GM23248 (cell line): ENCODE measurements at places on chromosomes 1 and 21. TPM values are rescaled to one million over a fixed set of nuclear protein-coding genes. Genes with fewer than 3 reads are reported as not detected.

The TNFAIP8L2 gene
- not detected in 2 replicates for total RNA-seq

The TMEM39B gene
- 5.7 and 6.8 TPM in 2 replicates for total RNA-seq

The MYCL gene
- 0.32 TPM in 1 of 2 replicates, not detected in the other for total RNA-seq

The UBE2U gene
- total RNA-seq = not detected in 2 replicates

The RPRD2 gene
- total RNA-seq = 7.6 and 7.8 TPM in 2 replicates

The NTMT2 gene
- not detected in 2 replicates for total RNA-seq

The SMIM1 gene
- not detected in 2 replicates for total RNA-seq

The HJV gene
- not detected in 2 replicates for total RNA-seq

The PARS2 gene
- 3.0 and 5.0 TPM in 2 replicates for total RNA-seq

The LORICRIN gene
- not detected in 2 replicates for total RNA-seq

The PCP4L1 gene
- total RNA-seq = not detected in 2 replicates

The CGN gene
- total RNA-seq = not detected in 2 replicates

The S100A11 gene
- 460 and 612 TPM in 2 replicates for total RNA-seq

The FBLIM1 gene
- 59.6 and 69.9 TPM in 2 replicates for total RNA-seq

The C1orf52 gene
- total RNA-seq = 26.7 and 30.9 TPM in 2 replicates

The LAX1 gene
- 0.11 TPM in 1 of 2 replicates, not detected in the other for total RNA-seq

The S100A5 gene
- not detected in 2 replicates for total RNA-seq

The GPR137B gene
- total RNA-seq = 20.0 and 26.0 TPM in 2 replicates

The PIP5K1A gene
- total RNA-seq = 53.5 and 62.8 TPM in 2 replicates

The BMP8A gene
- total RNA-seq = not detected in 2 replicates

DNA sequence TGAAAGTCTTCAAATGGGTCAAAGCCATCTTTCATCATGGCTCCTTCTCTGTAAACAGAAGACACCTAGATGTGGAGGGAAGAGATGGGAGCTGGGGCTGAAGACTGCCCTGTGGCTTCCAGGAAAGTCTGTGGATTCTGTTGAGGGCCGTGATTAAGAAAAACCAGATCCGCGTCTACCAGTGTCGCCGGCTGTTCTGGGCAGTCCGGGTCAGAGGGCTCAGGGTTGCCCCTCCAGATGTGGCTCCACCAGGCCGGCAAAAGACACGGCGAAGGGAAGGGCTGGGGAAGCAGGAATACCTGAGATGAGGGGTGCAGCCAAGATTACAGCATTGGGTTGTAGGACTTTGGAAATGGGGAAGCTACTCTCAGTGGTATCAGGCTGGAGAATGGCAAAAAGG is 162.6 kb downstream of the RHOU start:
- DNase-seq = no peak

GRCh38 chr1:154703170-154703569 is 95.2 kb upstream of the ADAR start:
- DNase-seq = peak; percentile 10

DNA sequence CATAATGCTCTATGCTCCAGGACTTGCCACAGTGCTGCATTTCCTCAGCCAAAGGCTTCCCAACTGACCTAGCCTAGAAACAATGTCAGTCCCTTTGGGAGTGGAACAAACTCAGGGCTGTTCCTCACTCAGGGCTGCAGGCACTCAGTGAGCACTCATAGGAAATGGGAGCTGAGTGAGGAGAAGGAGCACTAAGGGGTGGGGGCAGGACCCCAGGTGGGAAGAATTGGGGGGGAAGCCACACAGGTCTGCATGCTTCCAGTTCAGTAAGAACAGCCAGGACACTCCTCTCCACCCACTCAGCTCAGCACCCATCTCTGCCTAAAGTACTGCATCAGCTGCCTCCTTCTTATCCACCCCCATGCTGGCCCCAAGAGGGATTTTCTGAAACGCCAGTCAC is 7.3 kb upstream of the SLC5A9 start:
- no peak for DNase-seq

GRCh38 chr1:24727501-24728216 is 17.6 kb upstream of the CLIC4 start:
- peak; percentile 96 for DNase-seq

- no peak for DNase-seq
Measured at GRCh38 chr1:220810963-220811362, 24.2 kb downstream of the MTARC1 start.

DNA sequence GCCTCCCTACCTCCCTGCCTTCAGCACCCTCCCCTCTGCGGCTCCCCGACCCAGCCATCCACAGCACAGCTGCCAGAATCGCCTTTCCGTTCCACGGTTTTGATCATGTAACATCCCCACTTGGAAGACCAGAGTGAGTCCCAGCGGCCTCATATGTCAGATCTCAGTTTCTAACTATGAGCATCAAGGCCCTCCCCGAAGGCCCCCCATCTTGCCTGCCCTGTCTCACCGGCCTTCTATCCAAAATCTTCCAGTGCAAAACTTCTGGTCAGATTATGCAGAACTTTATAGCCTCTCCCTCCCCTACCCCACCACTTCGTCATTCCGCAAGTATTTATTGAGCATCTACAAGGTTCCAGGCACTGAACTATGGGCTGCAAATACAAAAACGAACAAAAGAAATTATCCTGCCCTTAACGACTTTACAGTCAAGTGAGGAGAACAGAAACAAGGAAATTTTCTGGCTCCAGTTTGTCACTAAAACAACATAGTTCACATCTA is 20.3 kb upstream of the LMX1A start:
- no peak for DNase-seq

GRCh38 chr21:33387294-33387693 is 15.9 kb upstream of the IFNGR2 start:
- no peak for DNase-seq

DNA sequence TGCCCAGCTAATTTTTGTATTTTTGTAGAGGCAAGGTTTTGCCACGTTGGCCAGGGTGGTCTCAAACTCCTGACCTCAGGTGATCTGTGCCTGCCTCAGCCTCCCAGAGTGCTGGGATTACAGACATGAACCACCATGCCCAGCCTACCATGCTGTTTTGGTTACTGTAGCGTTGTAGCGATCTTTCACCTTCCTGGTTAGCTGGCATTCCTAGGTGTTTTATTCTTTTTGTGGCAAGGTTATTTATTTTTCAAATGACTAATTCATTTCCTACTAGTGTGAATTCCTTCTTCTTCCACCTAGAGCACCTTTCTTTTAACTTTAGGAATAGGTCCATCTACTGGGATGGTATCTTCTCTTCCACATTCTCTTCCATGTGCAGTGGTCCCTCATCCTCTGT is 29.3 kb downstream of the TMEM200B start:
- no peak for DNase-seq

GRCh38 chr1:177883581-177883980 is 86.3 kb downstream of the SEC16B start:
- no peak for DNase-seq

- peak; percentile 81 for DNase-seq
Measured at GRCh38 chr1:59013276-59013927, 229.6 kb upstream of the JUN start.

GRCh38 chr1:245589906-245590305 is 435.1 kb downstream of the KIF26B start:
- no peak for DNase-seq

DNA sequence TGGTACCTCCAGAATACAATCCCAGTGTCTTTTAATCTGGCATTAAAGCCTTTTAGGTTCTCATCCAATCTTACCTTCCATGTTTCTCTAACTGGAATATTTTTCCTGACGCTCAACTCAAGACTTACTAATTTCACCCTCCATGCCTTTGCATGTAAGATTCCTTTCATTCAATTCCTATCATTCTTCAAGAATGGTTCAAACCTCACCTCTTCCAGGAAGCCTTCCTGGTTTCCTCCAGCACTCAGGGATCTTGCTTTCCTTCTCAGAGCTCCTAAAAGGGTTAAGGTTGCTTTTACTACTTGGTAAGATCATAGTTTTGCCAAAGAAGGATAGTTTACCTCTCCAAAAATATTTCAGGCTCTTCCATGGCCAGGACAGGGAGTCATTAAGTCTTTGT is 91.2 kb upstream of the CACNA1E start:
- no peak for DNase-seq

DNA sequence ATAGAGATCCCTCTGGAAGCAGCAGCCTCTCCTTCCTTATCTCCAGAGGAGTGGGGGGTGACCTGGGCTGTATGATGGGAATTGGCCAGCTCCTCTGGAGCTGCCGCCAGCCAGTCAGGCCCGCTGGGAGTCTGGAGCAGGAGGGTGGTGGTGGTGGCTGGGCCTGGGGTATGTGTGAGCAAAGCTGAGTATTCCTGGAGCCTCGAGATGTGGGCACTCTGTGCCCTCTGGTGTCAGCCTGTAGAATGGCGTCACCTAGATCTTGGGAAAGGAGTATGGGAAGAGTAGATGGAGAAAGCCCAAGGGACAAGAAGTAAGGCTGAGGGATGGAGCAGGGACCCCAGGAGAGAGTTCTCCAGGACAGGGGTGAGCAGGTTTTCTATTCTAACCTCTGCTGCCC is 16.0 kb downstream of the VANGL2 start:
- peak; percentile 60 for DNase-seq

GRCh38 chr1:85707267-85707989 is 805 bp downstream of the ZNHIT6 start:
- peak; percentile 43 for DNase-seq

- DNase-seq = peak; percentile 52
Measured at GRCh38 chr21:42039911-42040351, 29.8 kb upstream of the ZBTB21 start.

GRCh38 chr1:240998024-240998423 is 359.0 kb downstream of the RGS7 start:
- DNase-seq = peak; percentile 42

- peak; percentile 40 for DNase-seq
Measured at GRCh38 chr21:39180429-39181019, 2.7 kb downstream of the PSMG1 start.

GRCh38 chr1:235725434-235725833 is 75.8 kb upstream of the GNG4 start:
- peak; percentile 46 for DNase-seq

GRCh38 chr1:177340601-177341067 is 169.9 kb downstream of the BRINP2 start:
- DNase-seq = peak; percentile 13

GRCh38 chr1:227774821-227775661 is 39.8 kb downstream of the SNAP47 start:
- peak; percentile 82 for DNase-seq

- DNase-seq = no peak
Measured at GRCh38 chr1:184865831-184866230, 108.5 kb downstream of the NIBAN1 start.

GRCh38 chr1:44168520-44169098 is 27.2 kb upstream of the KLF18 start:
- DNase-seq = no peak

- no peak for DNase-seq
Measured at GRCh38 chr1:2803931-2804627, 2.6 kb upstream of the TTC34 start.

DNA sequence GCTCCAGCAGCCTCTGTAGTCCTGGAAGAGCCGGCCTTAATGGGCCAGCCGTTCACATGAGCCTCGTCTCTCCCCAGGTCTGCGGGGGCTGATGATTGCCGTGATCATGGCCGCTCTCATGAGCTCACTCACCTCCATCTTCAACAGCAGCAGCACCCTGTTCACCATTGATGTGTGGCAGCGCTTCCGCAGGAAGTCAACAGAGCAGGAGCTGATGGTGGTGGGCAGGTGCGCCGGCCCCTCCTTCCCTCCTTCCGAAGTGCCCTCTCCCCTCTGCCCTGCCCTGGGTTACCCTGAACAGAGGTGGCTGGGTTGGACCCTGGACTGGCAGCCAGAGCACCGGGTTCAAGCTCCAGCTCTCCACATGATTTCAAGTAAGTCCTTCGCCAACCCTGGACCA is 13.1 kb downstream of the SLC5A9 start:
- DNase-seq = no peak

- DNase-seq = peak; percentile 88
Measured at GRCh38 chr21:34889320-34889675, 159.8 kb downstream of the RUNX1 start.

- no peak for DNase-seq
Measured at GRCh38 chr21:35651196-35651595, 409.1 kb downstream of the SETD4 start.
